ENCODE measurements at places on chromosomes 5 and 9.

- DNase-seq = no peak
Observed at GRCh38 chr5:129745997-129746396, 1.9 kb upstream of the MINAR2 start.

GRCh38 chr5:88719434-88719833 is 163.6 kb downstream of the MEF2C start:
- DNase-seq = no peak

GRCh38 chr9:136387217-136387616 is 12.8 kb downstream of the SNAPC4 start:
- DNase-seq = no peak

GRCh38 chr9:121776739-121777637 is 125.6 kb downstream of the DAB2IP start:
- DNase-seq = no peak

- DNase-seq = no peak
Observed at GRCh38 chr5:107796797-107797196, 126.1 kb upstream of the EFNA5 start.

GRCh38 chr5:36138900-36139683 is 12.6 kb downstream of the LMBRD2 start:
- DNase-seq = no peak
